ENCODE measurements at places on chromosomes 16 and 17.

GRCh38 chr16:4409081-4409932 is 7.1 kb downstream of the CORO7 start:
- DNase-seq = no peak

- DNase-seq = no peak
Observed at GRCh38 chr17:83028851-83029250, 50.6 kb upstream of the METRNL start.

GRCh38 chr16:3731126-3731935 is 14.0 kb upstream of the TRAP1 start:
- no peak for DNase-seq

GRCh38 chr17:62653826-62654761 is 26.6 kb downstream of the MRC2 start:
- no peak for DNase-seq

Data from OCI-M1 (cell line).